Endothelial cell of umbilical vein (primary cell): ENCODE measurements at places on chromosomes 4 and X. TPM values are rescaled to one million over a fixed set of nuclear protein-coding genes. Genes with fewer than 3 reads are reported as not detected.

DNA sequence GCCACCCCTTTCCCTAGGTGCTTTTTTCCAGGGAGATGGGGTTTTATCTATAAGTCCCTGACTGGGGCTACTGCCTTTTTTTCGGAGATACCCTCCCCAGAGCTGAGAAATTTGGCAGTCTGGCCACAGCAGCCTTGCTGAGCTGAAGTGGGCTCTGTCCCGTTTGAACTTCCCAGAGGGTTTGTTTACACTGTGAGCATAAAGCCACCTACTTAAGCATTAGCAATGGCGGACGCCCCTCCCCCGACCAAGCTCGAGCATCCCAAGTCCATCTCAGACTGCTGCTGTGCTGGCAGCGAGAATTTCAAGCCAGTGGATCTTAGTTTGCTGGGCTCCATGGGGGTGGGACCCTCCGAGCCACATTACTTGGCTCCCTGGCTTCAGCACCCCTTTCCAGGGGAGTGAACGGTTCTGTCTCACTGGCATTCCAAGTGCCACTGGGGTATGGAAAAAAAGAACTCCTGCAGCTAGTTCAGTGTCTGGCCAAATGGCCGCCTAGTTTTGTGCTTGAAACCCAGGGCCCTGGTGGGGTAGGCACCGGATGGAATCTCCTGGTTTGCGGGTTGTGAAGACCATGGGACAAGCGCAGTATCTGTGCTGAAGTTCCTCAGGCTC is 456.4 kb upstream of the HTR2C start:
- DNase-seq = no peak

COX7B2 gene
- not detected in 2 replicates for total RNA-seq

GRCh38 chr4:119728692-119729593 is 100.3 kb upstream of the PDE5A start:
- no peak for DNase-seq

ATP8A1 gene
- 1.9 and 11.5 TPM in 2 replicates for total RNA-seq

FAM193A gene
- 32.0 and 32.1 TPM in 2 replicates for total RNA-seq

TRO gene
- total RNA-seq = 13.6 and 21.9 TPM in 2 replicates

AMELX gene
- not detected in 2 replicates for total RNA-seq

DNA sequence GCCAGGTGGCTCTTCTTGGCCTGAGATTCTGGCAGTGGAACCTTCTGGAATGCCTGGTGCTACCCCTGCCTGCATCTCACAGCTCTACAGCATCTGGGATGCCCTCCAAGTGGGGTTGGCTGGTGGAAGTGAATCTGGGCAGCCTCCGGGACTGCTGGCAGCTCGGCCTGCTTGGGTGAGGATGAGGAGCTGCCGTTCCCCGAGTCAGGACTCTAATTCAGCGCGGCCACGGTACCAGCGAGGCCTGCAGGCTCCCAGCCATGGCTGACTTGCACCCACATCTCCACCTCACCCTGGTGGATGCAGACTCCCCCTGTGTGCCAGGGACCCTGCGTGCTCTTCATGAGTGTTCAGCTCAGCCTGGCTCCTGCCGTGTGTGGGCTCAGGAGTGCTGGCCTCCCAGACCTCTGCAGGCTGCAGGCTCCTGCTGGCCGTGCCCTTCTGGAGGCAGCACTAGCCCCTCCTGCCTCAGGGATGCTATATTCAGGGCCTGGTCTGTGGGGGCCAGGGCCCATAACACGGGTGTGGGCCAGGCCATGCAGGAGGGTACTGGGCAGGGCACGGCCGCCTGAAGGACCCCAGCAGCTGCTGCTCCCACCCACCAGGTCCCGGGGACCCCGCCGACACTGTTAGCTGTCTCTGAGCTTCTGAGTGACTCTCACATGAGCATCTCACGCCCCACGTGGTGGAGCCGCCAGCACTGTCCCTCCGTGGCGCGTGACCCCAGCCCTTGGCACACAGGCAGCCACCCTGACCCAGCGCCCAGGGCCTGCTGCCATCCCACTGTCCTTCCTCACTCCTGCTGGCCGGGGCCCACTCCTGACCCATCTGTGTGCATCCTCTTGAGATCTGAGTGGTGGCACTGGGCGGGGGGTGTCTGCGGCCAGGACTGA is 10.6 kb downstream of the UVSSA start:
- DNase-seq = no peak

AADAT gene
- total RNA-seq = 2.5 and 3.1 TPM in 2 replicates
